ENCODE measurements at places on chromosomes 7 and 10.

DNA sequence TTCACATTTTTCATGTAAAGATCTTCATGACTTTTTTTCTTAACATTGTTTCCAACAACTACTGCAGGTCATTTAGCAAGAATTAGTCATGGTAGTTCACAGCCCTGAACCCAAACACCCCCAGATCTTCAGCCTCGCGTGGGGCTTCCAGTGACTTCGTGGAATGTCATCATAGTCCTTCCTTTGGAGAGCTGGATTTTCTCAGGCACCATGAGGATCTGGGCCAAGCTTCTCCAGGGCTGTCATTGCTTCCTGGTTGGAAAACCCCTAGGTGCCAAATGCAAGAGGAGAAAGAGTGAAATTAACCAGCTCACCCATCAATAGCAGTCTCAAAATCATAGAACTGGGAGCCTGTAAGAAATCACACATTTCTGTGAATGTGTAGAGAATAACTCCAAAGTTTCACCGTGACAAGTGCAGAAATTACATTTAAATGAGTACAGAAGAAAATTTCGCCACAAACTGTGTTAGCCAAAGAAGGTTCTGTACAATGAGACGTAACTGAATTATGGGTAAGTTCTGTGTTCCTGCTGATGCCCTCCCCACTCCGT, 175.4 kb downstream of the CELF2 start:
- no peak for DNase-seq

- no peak for DNase-seq
Observed at GRCh38 chr10:71536332-71536731, 139.6 kb downstream of the CDH23 start.

- no peak for DNase-seq
Observed at GRCh38 chr7:113402005-113402404, 283.7 kb upstream of the SMIM30 start.

GRCh38 chr7:134632937-134633540, 13.6 kb upstream of the BPGM start:
- no peak for DNase-seq

- DNase-seq: no peak
Observed at GRCh38 chr10:10878963-10879362, 138.7 kb upstream of the CELF2 start.

- DNase-seq: peak; percentile 73
Observed at GRCh38 chr10:30583778-30584415, 45.7 kb downstream of the LYZL2 start.

DNA sequence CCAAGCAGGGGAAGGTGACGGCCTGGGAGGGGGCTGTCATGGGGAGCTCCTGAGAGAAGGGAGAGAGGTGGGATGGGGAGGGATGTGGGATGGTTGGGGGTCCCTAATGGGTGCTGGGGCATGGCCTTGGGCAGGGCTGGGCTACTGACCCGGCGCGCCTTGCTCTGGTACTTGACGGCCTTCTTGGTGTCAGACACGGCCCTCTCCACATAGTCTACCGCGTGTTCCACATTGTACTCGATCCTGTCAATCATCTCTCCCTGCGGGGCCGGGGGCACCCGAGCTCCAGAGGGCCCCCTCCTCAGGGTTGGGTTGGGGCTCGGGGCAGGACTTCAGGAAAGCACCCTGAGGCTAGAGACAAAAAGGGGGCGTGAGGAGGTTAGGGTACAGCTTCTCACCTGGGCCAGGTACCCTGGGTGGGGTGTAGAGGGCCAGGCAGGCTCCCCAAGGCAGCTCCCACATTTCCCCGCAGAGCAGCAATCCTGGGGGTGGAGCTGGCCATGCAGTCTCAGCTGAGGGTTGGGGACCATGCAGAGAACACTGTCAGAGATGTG, 17.3 kb downstream of the BUD23 start:
- no peak for DNase-seq

DNA sequence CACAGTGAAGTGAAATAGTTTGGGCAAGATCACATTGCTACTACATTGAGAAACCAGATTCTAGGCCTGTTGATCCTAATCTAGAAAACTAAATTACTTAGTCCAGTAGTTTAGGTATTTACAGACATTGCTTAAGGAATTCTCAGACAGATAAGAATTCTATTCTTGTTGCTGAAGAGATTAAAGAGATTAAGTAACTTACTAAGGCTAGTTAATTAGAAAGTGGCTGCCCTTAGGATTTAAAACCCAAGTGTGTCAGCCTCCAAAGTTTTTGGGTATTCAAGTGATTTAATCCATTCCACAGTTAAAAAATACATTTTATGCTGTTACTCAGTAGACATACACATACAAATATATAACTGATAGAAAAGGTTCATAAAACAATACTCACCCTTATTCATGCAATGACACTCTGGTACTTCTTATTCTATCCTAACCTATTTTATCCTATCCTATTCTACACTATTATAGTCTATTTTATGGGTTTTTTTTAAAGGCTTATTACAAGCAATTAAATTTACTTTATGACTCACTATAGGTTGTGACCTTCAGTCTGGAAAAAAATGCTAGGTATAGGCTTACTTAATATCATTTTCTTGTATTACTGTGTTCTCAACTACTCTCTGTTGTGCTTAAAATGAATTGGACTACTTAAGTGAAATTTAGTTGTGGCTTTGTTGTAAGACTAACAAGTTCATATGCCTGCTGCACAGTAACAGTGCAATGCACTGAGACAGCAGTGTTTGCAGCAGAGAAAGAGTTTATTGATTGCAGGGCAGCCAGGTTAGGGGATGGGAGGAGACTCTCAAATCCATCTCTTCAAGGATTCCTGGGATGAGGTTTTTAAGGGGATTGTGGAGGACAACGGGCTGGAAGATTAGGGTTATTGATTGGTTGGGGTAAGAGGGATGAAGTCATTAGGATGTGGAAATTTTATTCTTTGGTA, 10.7 kb downstream of the SPAM1 start:
- no peak for DNase-seq

- DNase-seq: no peak
Observed at GRCh38 chr10:69466689-69467088, 15.4 kb downstream of the TSPAN15 start.

GRCh38 chr7:146455091-146455655, 338.6 kb downstream of the CNTNAP2 start:
- no peak for DNase-seq

GRCh38 chr10:56596257-56596656, 235.2 kb upstream of the ZWINT start:
- no peak for DNase-seq

GRCh38 chr10:101629837-101630632, 41.9 kb downstream of the DPCD start:
- no peak for DNase-seq

DNA sequence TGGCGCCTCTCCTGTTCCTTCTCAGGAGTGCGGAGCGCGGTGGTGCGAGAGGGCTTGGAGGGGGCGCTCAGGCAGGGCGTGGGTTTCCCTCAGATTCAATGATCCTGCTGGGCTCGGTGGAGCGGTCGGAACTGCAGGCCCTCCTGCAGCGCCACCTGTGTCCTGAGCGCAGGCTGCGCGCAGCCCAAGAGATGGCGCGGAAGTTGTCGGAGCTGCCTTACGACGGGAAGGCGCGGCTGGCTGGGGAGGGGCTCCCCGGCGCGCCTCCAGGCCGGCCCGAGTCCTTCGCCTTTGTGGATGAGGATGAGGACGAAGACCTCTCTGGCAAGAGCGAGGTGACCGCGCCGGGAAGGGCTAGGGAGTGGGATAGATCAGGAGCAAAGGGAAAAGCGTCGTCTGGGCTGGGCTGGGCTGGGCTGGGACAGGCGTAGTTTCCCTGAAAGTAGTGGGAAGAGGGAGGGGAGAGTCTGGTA, 17.0 kb downstream of the FAM131B start:
- peak; percentile 73 for DNase-seq

DNA sequence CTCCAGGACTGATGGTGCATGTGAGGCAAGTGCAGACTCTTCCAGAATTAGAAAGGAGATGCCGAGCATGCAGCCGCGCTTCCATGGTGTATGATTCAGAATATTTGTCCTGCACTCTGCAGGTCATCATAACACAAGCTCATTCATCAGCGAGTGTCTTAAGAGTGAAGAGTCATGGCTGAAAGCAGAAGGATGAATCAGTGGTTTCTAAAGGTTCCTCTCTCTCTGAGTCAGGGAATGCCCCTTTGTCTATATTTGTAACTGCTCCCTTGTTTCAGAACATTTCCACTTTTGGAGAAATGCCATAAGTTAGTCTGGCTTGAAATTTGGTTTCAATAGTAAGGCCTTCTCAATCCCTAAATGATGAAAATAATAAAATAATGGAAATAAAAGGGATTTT, 52.3 kb downstream of the HECW1 start:
- no peak for DNase-seq

DNA sequence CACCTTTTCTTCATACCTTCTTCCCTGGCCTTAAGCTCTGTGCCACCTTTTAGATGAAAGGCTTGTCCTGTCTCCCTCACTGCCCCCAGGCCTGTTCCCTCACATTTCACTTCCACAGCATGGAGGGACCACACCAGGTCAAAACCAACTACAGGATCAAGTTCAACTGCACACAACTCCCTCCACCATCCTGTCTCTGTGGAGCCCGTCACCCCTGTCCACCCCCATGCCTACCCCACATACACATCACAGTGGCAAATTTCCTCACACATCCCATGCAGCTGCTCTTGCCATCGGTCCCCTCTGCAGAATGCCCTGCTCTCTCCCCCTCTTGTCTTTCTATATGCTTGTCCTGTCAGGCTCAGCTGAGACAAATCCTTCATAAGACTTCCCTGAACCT, 154.1 kb downstream of the USP6NL start:
- DNase-seq: no peak

GRCh38 chr10:95835149-95835860, 72.5 kb upstream of the CC2D2B start:
- DNase-seq: no peak

DNA sequence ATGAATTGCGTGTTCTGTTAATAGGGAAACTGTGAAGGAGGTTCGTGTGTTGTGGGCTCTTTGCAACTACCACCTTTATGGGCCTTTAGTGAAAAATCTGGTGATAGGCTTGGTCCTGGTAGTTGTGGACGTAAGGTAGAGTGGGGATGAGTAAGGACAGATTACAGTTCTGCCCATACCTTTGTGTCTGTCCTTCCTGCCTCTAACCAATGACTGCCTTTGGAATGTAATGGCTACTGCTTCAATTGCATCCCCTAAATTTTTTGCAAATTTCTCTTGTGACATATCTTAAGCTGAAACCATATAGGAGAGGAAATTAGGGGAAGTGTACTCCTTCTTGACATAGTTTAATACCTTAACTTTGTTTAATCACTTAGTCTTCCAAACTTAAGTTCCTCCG, 82.3 kb downstream of the ADK start:
- DNase-seq: no peak

- no peak for DNase-seq
Observed at GRCh38 chr7:96359876-96360275, 38.0 kb upstream of the SLC25A13 start.

- DNase-seq: no peak
Observed at GRCh38 chr7:129840757-129841156, 112.0 kb downstream of the UBE2H start.

GRCh38 chr10:94103192-94103591, 109.5 kb downstream of the PLCE1 start:
- no peak for DNase-seq

- peak; percentile 34 for DNase-seq
Observed at GRCh38 chr10:46550795-46551700, 5.4 kb downstream of the GPRIN2 start.

DNA sequence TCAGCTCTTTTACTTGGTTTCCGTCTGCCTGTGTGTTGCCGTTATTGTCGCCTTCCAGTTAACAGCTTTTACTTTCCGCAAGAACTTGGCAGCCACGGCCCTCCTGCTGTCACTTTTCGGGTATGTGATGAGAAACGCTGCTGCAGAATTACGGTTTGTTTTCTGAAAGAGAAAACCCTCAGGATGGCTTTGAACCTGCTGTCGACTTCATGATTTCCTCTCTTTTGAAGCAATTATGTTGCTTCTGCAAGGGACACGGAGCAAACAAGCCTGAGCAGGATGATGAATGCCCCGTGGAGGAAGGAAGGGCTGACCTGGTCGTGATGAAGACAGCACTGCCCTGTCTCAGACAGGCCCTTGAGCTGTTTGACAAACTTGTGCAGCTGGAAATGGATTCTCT, 339.8 kb downstream of the ABCA13 start:
- no peak for DNase-seq

DNA sequence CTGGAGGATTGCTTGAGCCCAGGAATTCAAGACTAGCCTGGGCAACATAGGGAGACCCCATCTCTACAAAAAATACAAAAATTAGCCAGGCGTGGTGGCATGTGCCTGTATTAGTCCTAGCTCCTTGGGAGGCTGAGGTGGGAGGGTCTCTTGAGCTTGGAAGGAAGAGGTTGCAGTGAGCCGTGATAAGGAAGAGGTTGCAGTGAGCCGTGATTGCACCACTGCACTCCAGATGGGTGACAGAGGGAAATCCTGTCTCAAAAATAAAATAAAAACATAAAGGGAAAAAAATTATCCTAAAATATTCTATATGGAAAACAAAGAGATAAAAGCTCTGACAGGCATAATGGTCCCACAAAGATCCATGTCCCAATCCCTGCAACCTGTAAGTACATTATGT, 87.9 kb upstream of the KAT6B start:
- no peak for DNase-seq

DNA sequence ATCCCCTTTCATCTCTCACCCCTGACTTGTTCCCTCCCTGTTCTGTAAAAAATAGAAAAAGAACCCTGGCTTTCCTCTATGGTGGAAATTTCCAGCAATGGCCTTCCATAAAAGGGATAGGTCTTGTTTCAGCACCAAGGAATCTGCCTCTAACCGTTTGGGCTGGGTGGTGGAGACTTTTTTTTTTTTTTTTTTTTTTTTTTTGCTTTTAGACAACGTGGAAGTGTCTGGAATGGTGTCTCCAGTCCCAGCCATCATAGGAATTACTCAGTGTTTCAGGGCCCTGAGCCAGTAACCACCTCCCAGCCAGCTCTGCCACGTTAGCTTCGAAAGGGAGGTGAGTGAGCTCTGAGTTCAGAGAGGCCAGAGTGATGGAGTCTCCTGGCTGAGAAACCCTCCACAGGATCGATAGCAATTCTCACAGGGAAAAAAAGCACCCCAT, 97.3 kb upstream of the COL1A2 start:
- DNase-seq: peak; percentile 82

DNA sequence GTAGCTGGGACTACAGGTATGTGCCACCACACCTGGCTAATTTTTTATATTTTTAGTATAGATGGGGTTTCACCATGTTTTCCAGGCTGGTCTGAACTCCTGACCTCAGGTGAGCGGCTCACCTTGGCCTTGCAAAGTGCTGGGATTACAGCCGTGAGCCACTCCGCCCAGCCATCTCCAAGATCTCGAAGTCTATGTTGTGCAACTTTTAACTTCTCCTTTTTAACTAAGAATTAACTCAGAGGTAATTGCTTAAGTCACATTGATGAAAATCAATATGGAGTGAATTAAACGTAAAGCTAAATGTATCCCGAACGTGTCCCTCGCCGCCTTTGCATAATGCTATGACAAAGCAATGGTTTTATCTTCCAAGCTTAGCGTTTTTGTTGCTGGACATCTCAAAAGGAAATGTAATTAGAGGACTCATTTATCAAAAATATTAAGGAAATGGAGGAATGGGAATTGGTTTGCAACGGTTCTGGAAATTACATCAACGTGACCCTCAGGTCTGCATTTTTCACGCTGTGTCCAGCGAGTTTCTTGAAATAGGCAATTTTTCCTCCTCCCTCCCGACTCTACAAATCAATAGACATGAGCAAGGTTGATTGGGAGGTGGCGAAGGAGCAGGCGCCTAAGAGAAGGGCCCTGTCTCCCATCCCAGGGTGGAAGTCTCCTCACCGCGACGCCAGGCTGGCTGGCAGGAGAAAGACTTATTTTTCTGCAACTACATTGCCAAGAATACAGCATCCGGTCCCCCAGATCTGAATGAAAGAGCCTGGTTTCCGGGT, 89.8 kb downstream of the TMEM130 start:
- no peak for DNase-seq

GRCh38 chr7:19675816-19676215, 33.0 kb downstream of the POLR1F start:
- no peak for DNase-seq
